ENCODE measurements at places on chromosomes 6 and 20.

DNA sequence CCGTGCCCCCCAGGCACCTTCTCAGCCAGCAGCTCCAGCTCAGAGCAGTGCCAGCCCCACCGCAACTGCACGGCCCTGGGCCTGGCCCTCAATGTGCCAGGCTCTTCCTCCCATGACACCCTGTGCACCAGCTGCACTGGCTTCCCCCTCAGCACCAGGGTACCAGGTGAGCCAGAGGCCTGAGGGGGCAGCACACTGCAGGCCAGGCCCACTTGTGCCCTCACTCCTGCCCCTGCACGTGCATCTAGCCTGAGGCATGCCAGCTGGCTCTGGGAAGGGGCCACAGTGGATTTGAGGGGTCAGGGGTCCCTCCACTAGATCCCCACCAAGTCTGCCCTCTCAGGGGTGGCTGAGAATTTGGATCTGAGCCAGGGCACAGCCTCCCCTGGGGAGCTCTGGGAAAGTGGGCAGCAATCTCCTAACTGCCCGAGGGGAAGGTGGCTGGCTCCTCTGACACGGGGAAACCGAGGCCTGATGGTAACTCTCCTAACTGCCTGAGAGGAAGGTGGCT, 960 bp downstream of the TNFRSF6B start:
- no peak for DNase-seq

DNA sequence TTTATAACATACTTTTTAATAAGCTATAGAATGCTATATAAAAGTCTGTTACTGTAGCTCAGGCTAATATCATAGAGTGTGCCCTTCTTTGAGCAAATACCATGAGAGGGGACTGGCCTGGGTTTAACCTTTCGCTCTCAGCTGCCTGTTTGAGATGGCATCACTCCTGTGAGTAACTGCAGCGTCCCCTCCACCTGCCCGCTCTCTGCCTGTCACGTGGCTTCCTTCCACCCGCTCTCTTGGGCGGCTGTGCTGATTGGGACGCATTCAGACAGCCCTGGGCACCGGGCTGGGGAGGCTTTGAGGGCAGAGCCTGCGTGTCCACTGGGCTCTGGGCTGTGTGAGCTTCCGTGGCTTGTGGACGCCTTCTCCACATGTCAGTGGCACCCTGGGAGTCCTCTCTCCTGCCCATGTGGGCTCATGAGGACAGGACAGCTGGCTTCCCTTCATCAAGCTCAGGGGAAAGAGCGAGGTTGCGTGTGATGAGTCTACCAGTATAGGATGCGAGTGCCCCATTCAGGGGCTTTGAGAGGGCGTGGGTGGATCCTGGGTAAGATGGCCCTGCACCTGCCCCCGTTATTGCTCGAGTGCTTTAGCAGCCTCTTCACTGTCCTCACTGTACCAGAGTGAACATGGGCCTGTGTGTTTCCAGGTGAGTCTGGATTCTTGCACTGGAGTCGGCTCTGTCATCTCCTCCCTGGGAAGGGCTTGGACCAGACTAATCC, 10.7 kb upstream of the C20orf204 start:
- DNase-seq: no peak

DNA sequence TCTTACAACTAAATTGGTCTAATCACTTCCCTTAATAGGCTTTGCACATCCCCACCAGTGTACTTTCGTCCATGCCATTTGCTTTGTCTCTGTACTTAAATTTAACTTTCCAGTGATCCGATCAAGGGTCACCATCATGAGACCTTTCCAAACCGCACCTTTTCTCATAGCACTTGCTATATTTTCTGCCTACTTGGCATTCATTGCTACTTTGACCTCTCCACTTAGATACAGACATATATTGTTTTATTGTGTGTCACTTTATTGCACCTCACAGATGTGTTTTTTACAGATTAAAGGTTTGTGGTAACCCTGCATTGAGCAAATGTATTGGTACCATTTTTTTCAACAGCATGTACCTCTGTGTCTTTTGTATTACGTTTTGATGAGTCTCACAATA, 14.8 kb downstream of the SUMO4 start:
- no peak for DNase-seq

- DNase-seq: no peak
Observed at GRCh38 chr6:6581054-6581453, 7.5 kb upstream of the LY86 start.

GRCh38 chr6:10643201-10643651, 51.2 kb downstream of the C6orf52 start:
- no peak for DNase-seq

- no peak for DNase-seq
Observed at GRCh38 chr6:136467186-136467585, 83.0 kb downstream of the MAP7 start.

GRCh38 chr20:5973172-5973571, 22.7 kb downstream of the MCM8 start:
- no peak for DNase-seq

- DNase-seq: no peak
Observed at GRCh38 chr6:166655251-166655650, 28.2 kb upstream of the RPS6KA2 start.

GRCh38 chr6:2807342-2808090, 34.1 kb downstream of the SERPINB1 start:
- DNase-seq: no peak

GRCh38 chr20:34744847-34745246, 40.7 kb downstream of the TP53INP2 start:
- no peak for DNase-seq

DNA sequence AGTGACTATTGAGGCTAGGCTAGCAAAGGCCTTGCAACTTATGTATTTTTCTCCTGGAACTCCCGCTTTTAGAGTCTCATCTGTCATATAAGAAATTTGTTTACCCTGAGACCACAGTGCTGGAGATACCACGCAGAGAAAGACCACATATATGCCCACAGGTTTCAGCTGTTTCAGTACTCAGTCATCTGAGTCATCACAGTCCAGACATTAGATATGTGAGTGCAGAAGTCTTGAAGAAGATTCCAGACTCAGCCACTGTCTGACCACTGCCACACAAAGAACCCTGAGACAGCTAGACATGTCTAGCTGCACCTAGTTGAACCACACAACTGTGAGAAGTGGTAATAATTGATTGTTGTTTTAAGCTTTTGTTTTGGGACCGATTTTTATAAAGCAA, 648.3 kb downstream of the EPM2A start:
- DNase-seq: no peak

DNA sequence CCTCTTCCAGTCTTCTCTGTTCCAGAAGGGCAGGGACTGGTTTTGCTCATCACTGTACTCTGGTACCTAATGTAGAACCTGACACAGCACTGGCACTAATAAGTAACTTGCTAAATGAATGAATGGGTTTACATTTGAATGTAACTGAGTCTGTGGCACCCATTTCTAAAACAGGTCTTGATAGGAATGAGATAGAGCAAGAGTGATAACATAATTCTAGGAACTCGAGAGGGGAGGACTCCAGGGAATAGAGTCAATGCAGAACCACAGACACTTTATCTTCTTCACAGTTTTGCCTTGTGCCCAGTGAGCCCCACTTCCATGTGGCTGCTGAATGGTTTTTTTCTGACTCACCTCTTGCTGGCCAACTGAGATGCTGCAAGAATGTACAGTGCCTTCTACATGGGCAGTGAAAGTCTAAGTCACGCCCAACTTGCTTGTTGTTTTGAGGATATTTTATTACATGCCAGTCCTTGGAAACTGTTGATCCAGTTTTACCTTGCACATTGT, 61.1 kb downstream of the TBC1D7 start:
- DNase-seq: no peak

DNA sequence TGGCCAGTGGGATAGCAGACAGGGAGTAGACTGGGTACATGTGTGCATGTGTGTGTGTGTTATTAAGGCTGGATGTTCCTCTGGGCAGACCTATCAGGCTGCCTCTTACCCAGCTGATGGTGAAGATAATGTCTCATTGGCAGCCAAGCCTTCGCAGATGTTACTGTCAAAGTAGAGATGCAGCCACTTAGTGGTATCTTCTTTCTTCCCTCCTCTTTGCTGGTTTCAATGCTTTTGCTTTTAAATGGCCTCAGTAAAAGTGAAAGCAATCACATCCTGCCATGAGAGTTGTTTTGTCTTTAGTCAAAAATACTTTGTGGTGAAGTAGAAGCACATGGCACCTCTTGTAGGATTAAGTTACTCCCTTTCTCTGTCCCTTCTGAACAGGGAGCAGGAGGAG, 57.5 kb downstream of the SNRNP48 start:
- DNase-seq: no peak

DNA sequence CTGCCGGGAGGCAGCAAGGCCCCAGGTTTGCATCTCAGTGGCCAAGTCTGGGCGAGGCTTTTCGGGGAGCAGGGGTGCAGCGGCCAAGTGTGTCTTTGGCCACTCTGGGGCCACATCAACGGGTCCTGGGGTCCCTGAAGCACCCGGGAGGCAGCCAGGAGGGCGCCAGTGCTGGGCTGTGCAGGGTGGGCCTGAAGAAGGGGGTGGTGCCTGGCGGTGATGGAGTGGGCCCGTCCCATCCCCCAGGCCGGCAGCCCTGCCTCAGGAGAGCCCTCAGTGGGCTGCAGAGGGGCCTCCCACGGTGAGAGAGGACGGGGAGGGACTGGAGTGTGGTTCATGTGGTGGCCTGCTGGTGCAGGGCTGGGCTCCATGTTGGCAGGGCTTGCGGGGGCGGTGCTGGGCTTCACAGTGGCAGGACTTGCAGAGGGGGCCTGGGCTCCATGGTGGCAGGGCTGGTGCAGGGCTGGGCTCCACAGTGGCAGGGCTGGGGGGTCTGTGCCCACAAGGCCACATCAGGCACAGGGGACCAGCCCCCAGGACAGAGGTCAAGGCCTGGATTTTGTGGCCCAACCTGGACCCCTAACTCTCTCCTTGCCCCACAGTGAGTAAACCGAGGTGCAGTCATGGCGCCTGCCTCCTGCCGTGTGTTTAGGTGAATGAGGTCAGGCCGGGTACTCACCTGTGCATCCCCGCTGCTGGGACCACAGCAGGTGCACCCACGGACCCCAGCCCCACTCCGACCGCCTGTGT, 10.5 kb upstream of the BHLHE23 start:
- DNase-seq: no peak
